ENCODE measurements at places on chromosomes 2 and 18.

GRCh38 chr2:48440103-48440390 lies 89.9 kb upstream of the STON1 start:
- DNase-seq, result no peak

GRCh38 chr2:85019121-85019520 lies 48.2 kb downstream of the KCMF1 start:
- DNase-seq, result no peak

GRCh38 chr2:68230241-68231060 lies 21.9 kb downstream of the PPP3R1 start:
- DNase-seq, result no peak

DNA sequence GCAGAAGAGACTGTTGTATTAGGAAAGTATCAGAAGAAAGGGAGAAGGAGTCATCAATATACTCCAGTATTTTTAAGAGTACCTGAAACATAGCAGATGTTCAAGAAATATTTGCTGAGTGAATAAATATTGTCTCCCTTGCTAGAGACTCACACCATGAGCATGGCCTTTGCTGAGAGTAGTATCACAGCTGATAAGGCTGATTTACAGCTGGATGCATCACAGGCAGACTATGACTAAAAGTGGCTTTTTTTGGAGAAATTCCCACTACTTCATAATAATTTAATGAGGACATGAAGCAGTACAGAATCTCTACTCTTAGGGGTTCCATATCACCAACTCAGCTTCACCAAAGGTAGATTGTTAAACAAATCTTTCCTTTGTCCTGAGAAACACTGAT lies 373.3 kb downstream of the RBM43 start:
- DNase-seq, result no peak

DNA sequence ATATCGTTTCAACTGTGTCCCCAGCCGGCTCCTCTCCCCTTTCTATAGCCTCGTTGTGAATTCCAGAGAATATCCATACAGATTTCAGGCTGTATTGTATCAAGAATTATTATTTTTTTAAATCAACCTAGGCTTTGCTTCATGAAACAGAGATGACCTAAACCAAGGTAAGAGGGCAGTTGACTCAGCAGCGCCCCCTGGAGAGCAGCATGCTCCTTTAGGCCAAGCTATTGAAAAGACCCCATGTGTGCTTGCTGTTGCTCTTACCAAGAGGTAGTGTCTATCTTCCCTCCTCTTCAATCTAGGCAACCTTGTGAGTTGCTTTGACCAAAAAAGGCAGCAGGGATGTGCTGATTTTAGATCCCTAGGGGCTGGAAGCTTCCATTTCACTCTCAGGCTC lies 426.7 kb upstream of the SMIM21 start:
- DNase-seq, result no peak

DNA sequence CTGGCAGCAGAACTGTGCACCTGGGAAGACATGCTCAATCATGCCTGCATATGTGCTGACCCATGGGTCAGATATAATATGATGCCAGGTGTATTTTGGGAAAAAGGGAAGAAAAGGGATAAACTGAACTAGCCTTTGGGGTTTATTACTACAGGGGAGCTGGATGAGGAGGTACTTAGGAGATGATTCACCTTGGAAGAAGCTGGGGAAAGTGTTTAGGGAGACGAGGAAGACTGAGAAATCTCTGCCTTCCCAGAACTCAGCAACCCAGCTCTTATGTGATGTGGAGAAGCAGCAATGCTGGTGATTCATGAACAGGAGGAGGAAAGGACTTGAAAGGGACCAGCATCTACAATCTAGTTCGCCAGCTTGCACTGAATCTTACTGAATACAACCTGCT lies 110.2 kb downstream of the BARD1 start:
- no peak for DNase-seq

- peak; percentile 40 for DNase-seq
Observed at GRCh38 chr2:232521959-232522622, 1.9 kb downstream of the PRSS56 start.

DNA sequence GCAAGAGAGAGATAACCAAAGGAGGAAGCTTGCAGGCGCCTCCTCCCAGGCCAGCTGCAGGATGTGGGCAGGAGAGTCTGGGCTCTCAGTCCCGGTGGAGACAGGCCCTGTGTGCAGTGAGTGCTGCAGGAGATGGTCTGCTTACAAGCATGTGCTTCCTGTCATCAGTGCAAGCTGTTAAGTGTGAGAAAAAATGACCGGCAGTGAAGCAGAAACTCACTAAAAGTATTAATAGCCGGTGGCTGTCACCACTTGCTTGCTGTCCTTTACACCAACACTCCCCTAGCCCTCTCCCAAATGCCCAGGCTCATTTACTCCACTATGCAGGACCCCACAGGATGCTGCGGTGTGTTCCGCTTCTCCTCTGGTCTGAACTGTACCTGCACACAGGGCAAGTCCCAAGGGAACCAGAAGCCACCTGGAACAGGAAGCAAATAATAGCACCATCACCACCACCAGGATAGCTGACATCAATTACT lies 435.6 kb upstream of the HS6ST1 start:
- no peak for DNase-seq

DNA sequence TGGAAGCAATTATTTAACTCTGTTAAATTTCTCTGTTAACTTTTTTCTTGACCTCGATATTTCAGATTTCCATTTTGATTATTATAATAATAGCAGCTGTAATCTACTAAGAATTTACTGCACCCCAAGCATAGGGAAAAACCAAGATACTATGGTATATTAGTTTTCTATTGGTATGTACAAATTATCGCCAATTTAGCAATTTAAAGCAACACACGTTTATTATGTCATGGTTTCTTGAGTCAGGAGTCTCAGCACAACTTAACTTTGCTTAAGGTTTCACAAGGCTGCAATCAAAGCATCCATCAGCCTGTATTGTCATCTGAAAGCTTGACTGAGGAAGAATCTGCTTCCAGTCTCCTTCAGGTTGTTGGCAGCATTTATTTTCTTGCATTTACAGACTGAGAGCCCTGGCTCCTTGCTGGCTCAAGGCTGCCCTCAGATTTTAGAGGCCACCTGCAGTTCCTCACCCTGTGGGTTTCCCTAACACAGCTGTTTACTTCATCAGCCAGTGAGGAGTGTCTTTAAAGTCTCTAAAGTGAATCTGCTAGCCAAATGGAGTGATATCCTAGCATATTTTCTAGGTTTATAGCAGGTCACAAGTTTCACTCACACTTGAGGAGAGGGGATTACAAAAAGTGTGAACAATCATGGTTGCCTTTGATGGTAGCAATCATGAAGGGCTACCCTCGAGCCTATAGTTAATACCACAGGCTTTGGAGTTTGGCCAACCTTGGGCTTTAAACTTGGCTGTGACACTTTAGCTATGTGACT lies 4.4 kb upstream of the VPS54 start:
- DNase-seq, result no peak

GRCh38 chr2:218881744-218882460 lies 1.2 kb downstream of the WNT10A start:
- no peak for DNase-seq

DNA sequence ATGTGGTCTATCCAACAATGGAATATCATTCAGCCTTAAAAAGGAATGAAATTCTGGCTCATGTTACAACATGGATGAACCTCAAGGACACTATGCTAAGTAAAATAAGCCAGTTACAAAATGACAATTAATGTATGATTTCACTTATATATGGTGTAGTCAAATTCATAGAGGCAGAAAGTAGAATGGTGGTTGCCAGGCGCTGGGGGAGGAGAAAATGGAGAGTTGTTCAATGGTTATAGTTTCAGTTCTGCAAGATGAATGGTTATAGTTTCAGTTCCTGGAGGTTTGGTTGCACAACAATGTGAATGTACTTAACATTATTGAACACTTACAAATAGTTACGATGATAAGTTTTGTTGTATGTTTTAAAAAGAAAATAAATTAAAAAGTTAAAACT lies 79.2 kb upstream of the IL1R2 start:
- peak; percentile 24 for DNase-seq

GRCh38 chr18:42078711-42079110 lies 123.7 kb downstream of the PIK3C3 start:
- no peak for DNase-seq

DNA sequence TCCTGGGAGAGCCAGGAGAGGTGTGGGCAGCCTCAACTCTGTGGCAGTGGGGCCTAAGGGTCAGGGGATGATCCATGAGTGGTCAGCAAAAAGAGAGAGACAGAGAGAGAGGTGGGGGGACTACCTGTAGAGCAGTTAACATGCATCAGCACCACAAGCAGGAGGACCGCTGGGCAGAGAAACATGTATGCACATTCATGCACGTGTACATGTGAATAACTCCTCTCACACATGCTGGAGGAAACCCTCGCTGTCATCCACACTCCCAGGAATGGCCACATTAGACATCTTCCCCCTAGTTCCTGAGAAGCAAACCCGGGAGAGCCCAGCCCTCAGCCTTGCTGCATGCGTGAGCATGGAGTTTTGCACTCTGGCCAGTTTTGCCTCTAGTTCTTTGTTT lies 166.1 kb downstream of the SMAD7 start:
- no peak for DNase-seq

- DNase-seq, result no peak
Observed at GRCh38 chr18:12006488-12006840, 25.2 kb downstream of the IMPA2 start.

GRCh38 chr2:177432703-177433102 lies 40.1 kb downstream of the AGPS start:
- DNase-seq, result no peak

DNA sequence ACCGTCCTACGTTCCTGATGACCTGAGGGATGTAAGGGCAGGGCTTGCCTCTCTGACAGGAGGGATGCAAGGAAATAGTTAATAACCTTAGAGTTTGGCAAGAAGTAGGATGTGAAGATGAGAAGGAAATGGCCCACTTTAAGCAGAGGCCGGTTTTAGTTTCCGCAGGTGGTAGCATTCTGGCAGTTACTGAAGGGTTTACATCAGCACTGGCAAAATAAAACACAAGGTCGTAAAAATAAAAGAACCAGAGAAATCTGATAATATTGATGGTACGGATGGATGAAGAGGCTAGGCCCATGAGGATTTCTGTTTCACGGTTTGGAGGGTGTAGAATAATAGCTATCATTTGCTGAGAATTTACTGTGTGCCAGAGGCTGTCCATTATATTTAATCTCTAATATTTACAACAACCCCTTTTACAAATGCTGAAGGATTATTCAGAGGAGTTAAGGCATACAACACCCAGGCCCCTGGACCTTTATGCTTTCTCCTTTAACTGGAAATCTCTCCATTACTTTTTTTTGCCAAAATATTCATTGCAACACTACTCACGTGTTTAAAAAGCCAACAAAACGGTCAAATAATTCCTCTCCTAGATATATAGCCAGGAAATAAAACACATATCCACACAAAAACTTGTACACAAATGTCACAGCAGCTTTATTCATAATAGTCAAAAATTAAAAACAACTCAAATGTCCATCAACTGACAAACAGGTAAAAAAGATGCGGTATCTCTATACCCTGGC lies 28.5 kb downstream of the DAPL1 start:
- DNase-seq, result no peak

DNA sequence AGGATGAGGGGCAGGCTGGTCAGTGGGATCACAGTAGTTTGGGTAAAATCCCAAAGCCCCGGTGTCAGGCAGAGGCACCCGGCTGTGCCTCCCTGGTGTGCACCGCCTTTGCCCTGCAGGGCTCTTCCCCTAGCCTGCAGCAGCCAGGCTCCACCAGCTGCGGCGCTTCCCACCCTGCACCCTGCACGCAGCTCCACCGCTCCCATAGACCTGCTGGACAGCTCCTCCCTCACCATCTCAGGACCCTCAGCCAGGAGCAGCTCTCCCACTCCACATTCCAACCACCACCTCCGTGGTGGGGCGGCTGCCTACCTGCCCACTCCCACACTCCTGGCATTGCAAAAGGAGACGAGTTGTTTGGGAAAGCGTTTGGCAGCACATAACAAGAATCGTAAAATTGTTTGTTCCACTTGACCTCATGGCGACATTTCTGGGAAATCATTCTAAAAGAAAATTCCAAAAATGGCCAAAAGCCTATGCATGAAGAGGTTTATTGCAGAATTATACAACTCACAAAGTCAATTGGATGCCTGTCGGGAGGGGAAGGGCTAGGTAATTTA lies 287.4 kb upstream of the HDAC4 start:
- DNase-seq, result no peak

DNA sequence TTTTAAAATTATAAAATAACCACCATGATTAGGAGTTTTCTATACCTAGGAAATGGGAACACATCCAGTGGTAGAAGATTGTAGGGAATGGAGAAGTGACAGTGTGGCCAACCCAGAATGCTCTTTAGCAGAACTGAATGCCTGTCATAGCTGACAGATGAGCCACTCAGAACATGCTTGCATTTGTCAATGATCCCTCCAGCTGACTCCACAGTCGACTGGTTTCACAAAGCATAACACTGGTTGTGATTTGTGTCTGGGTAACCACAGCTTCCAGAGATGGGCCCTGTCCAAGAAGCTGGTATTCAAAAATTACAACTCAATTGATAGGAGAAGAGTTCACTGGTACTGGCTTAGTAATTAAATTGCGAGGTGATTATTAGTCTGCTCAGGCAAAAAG lies 9.0 kb upstream of the CTIF start:
- no peak for DNase-seq

DNA sequence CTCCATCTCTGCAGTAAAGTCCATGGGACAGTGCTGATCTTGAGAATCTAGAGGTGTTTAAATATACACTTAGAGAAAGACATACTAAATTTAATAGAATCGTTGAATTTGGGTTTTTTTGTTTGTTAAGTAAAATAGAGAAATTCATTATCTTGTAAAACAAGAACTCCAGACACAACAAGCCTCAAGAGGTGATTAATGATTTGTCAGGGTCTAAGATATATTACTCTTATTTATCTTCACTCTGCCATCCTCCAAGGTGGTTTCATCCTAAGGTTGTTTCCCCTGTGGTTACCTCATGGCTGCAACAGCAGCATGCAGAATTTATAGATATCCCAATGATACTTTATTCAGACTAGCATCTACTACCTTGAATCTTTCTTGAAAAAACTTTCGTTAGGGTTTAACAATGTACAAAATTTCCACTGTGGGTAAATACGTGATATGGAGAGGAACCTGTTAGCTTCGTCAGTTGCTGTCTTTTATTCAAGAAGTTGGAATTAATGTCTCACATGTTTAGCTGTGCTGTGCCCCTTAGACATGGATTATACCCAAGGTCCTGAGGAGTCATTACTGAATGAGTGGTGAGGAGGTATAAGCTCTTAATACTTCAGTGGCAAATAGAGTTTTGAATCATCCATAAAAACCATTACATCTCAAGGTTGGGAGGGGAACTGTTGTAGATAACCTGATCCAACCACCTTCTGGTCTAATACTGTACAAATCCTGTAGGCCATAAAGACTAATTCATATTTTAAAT lies 128.0 kb downstream of the GPD2 start:
- DNase-seq, result no peak

GRCh38 chr18:57744211-57744694 lies 58.9 kb downstream of the ATP8B1 start:
- no peak for DNase-seq

DNA sequence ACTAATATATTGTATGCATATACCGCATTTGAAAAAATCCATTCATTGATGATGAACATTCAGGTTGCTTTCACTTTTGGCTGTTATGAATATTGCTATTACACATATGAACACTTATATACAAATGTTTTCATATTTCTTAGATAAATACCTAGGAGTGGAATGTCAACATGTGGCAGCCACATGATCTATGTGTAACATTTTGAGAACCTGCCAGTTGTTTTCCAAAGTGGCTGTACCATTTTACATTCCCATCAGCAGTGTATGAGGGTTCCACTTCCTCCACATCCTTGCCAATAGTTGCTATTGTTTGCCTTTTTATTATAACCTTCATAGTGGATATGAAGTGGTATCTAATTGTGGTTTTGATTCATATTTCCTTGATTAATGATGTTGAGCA lies 40.5 kb downstream of the CCDC85A start:
- DNase-seq, result no peak

- peak; percentile 48 for DNase-seq
Observed at GRCh38 chr18:26547646-26548414, 523 bp downstream of the KCTD1 start.

GRCh38 chr2:230447036-230447435 lies 31.0 kb downstream of the SP100 start:
- no peak for DNase-seq
